ENCODE measurements at places on chromosomes 12 and 14.
A peak's percentile ranks its signal among the peaks of the same experiment; 100 is the strongest.

DNA sequence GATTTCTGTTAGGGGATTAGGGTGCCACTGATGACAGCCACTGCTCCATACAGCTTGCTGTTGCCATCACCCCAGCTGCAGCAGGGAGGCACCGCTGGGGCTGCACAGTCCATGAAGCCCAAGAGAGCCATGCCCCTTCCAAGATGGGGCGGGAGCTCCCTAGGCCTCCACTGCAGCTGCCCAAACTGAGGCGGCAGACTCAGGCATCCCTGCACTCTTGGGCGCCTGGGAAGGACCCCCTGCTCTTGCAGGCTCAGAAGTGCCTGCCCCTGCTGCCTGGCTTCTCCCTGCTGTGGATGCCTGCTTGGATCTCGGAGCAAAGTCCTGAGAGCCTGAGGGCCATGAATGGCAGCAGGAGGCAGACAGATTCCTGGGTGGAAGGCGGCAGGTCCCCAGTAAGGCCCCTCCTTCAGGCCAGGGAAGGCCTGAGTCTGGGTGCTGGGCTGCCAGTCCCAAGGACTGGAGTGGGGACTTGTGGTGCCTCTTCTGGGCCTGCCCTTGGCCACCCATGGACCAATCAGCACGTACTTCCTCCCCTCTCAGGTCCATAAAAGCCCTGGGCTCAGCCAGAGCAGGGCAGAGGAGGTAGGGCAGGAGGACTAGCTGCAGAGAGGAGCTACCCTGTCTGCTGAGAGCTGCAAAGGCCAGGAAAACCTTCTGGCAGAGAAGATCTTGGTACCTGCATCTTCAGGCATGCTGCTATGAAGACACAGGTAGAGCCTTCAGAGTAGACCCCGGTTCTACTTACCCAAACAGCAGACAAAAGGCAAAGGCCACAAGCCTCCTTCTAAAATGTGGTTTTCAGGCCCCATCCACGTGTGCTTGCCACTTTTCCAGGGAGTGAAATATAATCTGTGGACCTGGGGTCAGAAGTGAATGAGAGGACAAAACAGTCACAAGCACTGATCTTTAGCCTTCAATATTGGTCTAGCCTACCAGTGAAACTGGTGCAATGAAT lies 30.0 kb upstream of the STK38L start:
- DNase-seq: no peak

DNA sequence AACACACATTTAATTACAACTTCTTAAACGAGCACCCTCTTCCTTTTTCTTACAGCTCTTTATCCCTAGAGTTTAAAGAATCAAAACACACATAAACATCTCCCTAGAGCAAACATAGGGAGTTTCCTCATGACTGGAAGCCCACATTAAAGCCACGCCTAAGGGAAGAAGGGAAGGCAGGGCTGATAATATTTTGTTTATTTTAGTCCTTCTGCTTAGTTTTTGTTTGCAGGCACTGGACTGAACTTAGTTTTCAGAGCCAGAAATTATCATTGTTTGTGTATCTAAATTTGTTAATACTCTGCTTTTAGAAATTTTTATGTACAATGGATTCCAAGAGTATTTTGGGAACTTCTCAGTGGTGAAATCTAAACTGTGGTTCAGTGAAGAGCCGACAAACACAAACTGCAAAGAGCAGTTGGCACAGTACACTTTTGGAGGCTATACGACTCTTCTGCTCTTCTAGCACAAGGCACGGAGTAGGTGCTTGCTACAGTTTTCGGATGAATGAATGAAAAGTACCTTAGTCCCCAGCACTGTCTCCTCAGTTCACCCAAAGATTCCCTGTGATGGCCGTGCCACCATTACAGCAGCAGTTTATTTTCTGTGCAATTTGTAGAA lies 17.6 kb upstream of the AMIGO2 start:
- no peak for DNase-seq

DNA sequence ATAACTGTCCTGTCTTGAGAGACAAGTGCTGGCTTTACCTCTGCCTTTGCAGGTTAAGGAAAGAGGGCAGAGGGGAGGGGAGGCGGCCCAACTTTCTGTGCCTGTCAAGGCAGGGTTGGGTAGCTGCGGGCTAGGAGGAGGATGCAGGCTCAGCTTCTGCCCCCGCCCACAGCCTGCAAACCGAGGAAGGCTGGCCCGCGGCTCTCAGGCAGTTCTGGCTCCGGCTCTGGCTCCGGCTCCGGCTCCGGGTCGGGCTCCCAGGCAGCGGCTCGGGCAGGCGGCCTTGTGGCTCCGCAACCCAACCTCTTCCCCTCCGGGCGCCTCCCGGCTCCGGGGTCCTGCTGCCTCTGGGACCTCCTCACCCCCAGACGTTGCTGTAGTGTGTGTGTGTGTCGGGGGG lies 92.9 kb downstream of the TMEM30B start:
- DNase-seq: no peak

DNA sequence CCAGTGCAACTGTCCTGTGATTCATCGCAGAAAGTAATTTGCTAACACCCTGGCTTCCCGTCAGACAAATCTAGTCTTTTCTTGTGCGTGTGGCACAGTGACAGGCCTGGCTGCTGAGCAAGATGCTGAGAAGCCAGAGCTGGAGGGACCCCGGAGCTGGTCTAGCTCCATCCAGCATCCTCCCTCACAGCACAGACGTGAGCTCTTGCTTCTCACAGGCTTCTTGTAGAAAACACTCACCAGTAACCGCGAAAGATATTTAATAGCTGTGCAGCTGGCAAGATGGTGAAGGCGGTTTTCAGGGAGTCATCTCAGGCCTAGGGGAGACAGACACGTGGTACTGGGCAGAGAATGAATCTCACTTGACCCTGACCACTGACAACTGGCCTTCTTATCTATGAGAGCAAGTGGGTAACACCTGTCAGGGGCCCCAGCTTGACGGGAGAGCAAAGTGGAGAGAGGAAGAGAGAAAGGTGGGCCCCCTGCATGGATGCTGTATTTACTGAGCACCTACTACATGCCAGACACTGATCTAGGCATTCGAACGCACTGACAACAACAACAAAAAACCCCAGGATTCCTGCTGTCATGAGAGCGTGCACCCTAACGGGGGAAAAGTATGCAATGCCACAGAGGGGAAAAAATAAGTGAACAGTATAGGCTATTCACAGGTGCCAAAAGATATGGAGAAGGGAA lies 63.3 kb downstream of the CCDC88C start:
- no peak for DNase-seq

- DNase-seq: no peak
Observed at GRCh38 chr12:51216642-51217041, 1.2 kb downstream of the POU6F1 start.

- DNase-seq: no peak
Observed at GRCh38 chr14:70890826-70891659, 16.2 kb upstream of the PCNX1 start.

GRCh38 chr12:820336-820735 lies 68.0 kb downstream of the WNK1 start:
- no peak for DNase-seq

GRCh38 chr12:87274594-87275245 lies 754.5 kb downstream of the C12orf50 start:
- DNase-seq: peak; percentile 1

DNA sequence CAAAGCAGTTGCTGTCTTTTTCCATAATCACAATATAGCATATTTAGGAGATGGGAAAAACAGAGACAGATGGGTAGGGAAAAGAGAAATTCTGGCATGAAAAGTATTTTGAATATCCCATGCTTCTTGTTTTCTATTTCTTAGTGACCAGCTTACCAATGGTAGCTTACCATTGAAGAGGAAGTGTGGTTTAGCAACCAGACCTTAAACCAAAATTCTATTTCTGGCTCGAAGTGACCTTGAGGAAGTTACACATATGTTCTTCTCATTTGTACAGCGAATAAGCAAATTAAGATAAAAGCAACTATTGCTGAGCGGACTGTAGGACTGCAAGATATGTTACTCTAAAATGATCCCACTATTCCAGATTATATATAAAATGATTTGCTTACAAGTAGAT lies 82.9 kb downstream of the FGD4 start:
- peak; percentile 11 for DNase-seq

GRCh38 chr14:33968722-33969121 lies 17.8 kb upstream of the EGLN3 start:
- DNase-seq: no peak

- no peak for DNase-seq
Observed at GRCh38 chr14:58560208-58560607, 77.6 kb upstream of the DACT1 start.

- no peak for DNase-seq
Observed at GRCh38 chr12:83261998-83262397, 575.3 kb downstream of the TMTC2 start.

GRCh38 chr12:113970211-113970610 lies 4.1 kb upstream of the RBM19 start:
- no peak for DNase-seq

GRCh38 chr12:117981267-117981666 lies 12.5 kb upstream of the KSR2 start:
- no peak for DNase-seq

- DNase-seq: no peak
Observed at GRCh38 chr14:64541972-64542835, 1.7 kb downstream of the HSPA2 start.

DNA sequence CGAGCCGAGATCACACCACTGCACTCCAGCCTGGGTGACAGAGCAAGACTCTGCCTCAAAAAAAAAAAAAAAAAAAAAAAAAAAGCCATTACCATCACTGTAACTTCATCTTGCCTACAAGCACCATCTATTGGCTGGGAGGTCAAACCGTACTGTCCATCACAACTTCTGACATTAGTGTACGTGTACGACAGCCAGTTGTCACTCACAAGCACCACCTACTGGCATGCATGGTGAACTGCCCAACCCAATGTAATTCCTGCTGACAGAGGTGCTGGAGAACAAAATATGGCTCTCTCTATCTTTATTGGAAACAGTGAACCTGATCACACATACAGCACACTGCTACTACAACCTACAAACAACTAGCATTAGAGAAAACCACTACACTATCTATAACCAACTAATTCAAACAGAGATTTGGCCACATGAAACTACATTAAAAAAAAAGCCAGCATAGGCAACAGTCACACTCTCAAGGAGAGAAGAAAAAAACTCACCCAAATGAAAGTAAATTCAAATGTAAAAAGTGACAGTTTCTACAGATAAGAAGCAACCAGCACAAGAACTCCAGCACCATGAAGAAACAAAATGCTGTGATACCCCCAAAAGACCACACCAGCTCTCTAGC lies 82.3 kb downstream of the PUS7L start:
- peak; percentile 3 for DNase-seq

DNA sequence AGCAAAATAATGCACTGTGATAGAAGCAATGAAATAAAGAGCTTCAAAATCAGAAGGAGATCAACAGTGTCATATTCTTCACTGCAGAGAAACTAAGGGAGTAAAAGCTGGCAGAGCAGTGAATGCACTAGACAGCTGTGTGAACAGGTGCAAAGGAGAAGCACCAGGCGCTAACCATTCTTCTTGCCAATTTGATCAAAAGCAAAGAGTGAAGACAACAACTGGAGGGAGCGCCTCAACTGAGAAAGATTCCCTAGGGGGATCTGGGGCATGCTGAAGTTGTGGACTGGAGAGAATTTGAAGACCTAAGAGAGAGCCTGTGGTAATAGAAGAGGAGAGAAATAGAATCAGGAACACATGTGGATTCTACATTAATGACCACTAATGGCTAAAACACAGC lies 50.4 kb upstream of the OVCH1 start:
- no peak for DNase-seq

- DNase-seq: no peak
Observed at GRCh38 chr12:10366875-10367274, 23.0 kb downstream of the KLRK1 start.

GRCh38 chr12:50271724-50272247 lies 11.5 kb downstream of the LIMA1 start:
- no peak for DNase-seq

DNA sequence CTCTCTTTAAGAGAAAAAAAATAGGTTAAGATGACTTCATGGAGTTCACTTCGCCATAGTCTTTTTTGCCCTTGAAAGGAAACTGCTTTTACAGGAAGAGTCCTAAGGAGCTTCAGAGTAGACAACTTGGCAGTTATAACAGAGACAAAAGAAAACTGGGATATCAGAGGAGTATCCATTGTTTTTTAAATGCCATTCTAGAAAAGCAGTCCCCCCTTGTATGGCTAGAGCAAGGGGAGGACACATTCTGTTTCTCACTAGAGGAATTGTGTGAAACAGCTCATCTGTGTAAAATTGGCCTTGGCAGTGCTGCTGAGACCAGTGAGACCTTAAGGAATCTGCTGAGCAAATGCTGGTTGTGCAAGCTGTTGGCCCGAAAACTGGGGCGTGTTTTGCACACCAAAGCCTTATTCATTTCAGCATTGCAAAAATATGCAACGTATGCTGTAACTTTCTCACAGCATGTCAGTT lies 128.0 kb downstream of the GPR135 start:
- DNase-seq: no peak

Measured in GM18507 (cell line).